ENCODE measurements at places on chromosomes 6 and 20.

- no peak for DNase-seq
Measured at GRCh38 chr6:3235486-3235885, 8.0 kb upstream of the TUBB2B start.

DNA sequence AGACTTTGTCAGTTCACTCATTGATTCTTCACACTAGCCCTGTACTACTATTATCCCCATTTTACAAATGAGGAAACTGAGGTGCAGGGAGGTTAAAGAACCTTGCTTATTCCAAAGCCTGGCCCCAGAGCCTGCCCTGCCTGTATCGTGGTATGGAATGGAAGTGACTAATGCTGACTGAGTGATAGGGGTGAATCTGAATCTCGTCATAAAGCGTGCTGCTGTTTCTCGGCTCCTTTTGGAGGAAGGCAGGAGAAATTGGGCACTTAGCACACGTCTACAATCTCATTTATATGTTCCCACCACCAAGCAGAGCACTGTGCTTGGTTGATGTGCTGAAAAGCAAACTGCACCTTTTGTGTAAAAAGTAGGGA, 17.1 kb downstream of the GFRA4 start:
- DNase-seq: no peak

DNA sequence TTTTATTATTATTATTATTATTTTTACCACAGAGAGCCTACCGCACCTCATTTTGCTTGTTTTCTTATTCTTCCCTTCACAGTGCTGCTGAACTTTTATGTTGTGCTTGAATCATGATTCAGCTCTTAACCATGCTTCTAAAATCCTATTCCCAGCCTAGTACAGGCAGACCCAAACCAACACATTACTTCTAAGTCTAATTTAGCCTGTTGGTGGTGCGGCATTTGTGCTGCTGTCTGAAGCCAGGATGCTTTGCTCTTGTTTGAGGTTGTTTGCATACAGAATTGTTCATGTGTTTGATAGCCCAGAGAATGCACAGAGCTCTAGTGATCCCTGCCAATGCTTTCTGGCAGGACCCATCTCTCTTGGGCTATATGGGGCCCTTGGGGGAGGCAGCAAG, 213.5 kb upstream of the KCNG1 start:
- DNase-seq: no peak

DNA sequence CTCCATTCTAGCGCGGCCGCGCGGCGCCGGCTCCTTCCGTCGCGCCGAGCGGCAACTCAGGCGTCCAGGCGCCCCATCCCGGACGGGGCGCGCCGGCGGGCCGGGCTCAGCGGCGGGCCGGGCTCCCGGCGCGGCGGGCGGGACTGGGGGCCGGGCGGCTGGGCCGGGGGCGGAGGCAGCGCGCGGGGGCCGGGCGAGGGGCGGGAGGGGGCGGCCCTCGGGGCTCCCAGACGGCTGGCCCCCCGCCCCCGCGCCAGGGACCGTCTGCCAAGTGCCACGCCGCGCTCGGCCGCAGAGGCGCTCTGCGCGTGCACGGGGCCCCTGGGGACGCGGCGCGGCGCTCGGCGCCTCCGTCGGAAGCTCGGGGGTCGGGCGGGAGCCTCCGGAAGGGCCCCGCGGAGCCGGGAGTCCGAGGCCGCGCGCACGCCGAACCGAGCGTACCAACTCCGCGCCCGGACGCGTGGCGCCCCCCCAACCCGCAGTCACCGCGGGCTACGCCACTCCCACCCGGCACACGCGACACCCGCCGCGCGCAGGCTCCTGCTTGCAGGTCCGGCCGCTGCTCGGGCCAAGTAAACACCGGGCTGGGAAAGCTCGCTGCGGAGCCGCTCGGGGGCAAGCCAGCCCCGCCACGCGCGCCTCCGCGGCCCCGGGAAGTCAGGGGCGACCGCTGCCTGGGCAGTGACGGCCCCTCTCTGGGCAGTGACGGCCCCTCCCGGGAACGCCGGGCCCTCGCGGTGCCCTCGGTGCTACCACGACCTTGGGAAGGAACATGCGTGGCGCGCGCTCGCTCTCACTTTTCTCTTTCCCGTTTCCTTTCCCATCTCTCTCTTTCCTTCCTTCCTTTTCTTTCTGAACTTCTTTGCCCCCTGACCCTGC, at the start of gene PREX1:
TSS of gene PREX1 (minus strand) at position 145 of the 879 bp plus-strand sequence. CDS start at position 6, 139 bp downstream.
- peak; percentile 80 for DNase-seq

GRCh38 chr6:150018846-150019580, 6.3 kb downstream of the RAET1L start:
- no peak for DNase-seq

- no peak for DNase-seq
Measured at GRCh38 chr6:62914530-62914929, 296.7 kb upstream of the FKBP1C start.
